ENCODE measurements at places on chromosomes 7 and 10.
A peak's percentile ranks its signal among the peaks of the same experiment; 100 is the strongest.

DNA sequence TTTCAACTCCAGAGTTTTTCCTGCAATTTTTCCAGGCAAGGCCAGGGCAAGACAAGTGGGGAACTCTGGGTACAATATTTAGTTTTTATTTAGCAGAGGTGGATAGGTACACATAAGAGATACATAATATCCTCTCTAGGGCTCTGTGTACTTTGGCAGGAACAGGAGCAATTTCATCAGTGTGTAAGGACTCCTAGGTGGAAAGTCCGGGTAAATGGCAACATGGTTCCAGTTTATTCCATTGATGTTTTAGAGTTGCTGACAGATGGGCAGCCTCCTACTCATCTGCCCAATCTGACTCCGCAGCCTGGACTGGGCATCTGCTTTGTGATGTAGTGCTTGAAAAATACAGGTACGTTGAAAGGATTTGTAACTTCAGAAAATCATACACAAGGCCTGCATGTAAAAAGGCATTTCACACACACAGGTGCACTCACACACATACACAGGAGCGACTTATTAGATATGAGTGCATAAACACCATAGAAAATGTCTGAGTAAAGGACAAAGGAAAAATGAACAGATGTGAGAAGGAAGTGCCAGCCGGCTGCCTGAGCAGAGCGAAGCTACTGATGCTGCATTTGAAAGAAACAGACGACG lies 5.7 kb downstream of the PON1 start:
- DNase-seq = no peak

DNA sequence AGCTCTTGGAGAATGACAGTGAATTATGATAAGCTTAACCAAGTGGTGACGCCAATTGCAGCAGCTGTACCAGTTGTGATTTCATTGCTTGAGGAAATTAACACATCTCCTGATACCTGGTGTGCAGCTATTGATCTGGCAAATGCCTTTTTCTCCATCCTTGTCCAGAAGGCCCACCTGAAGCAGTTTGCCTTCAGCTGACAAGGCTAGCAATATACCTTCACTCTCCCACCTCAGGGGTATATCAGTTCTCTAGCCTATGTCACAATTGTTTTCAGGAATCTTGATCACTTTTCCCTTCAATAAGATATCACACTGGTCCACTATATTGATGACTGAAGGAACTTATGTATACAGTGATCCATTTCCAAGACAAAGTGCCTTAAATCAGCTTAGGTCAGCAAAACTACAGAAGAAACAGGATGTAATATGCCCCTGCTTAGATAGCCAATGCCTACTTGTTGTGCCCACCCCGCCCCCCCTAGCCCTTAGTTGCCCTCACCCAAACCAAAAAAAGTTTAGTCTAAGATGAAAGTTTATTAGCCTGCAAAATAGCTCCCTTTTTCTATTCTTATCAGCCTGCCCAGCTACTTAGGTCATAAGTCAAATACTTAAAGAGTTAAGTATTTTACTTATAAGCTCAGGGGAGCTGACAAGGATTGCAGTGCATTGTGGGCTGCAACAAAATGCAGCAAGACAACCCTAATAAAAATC lies 45.1 kb downstream of the PTPRE start:
- DNase-seq = no peak

DNA sequence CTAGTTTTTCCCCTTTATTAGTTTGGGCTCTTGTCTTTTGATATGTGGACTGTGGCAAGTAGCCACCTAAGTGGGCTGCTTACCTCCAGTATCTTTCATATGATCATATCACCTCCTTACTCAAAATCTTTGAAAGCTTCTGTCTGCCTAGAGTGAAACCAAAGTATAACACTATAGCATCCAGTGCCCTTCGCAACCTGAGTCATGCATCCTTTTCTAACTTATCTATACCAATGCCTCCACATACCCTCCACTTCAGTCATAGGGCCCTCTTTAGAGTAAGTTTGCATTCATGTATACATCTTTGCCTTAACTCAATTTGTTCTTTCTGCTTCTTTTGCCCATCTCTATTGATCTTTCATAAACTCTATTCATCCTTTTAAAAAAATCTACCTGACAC lies 15.7 kb upstream of the MACC1 start:
- no peak for DNase-seq

DNA sequence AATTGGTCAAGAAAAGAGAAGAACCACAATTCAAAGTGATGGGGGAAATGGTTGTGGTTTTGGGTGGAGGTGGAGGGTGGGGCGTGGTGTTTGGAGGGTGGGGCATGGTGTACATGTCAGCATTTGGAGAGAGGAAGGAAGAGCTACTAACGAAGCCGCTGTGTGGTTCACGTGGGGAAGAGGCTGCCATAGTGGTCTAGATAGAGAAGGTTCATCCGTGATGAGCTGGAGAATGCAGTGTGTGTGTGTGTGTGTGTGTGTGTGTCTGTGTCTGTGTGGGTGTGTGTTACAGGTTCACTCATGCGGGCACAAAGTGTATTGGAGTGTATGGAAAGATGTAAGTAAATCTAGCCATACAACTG lies 6.1 kb upstream of the VCL start:
- DNase-seq = peak; percentile 54

DNA sequence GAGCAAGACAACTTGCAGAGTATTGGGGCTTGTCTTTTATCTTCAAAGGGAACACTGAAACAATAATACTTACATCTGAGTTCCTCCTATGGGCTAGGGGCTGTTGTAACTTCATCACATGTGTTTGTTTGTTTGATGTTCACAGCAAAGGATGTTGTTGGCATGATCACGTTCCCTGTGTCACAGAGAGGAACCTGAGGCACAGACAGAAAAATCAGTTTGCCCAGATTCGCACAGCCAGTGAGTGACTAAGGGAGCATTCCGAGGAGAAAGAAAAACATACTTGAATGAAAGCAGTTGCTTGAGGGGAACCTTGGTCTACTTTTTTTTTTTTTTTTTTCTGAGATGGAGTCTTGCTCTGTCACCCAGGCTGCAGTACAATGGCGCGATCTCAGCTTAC lies 87.2 kb upstream of the PFKP start:
- DNase-seq = no peak
